ENCODE measurements at places on chromosomes 12 and 14. TPM values are rescaled to one million over a fixed set of nuclear protein-coding genes. Genes with fewer than 3 reads are reported as not detected.

DNA sequence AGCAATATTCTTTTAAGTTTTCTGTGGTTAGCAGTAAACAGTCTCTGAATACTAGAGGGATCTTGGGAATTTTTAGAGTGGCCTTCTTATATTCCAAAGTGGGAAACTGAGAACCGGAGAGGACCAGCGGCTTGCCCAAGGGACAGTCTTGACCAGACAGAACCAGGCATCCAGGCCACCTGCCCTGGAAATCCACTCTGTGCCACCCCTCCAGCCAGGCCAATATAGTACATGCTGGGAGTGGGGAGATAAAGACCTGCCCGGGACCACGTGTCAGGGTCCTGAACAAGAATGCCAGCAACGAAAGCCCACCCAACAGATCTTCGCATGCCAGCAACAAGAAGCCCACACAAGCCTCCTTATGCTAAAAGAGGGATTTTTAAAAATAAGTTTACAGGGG, 49.4 kb upstream of the RIN3 start:
- no peak overlapping the region for H3K4me3 ChIP-seq
- H3K27me3 ChIP-seq, result peaks cover 17% of the 10 kb centered on the region
- H3K4me1 ChIP-seq, result peaks cover 12% of the 10 kb centered on the region
- no peak for DNase-seq
- H3K27ac ChIP-seq, result no peak overlapping the region

GRCh38 chr12:117583092-117583491, 221.7 kb upstream of the NOS1 start:
- no peaks in the 10 kb centered on the region for H3K4me1 ChIP-seq
- peaks cover 32% of the 10 kb centered on the region for H3K27me3 ChIP-seq
- no peak overlapping the region for H3K27ac ChIP-seq
- H3K4me3 ChIP-seq, result no peak overlapping the region

- no peak overlapping the region for H3K27ac ChIP-seq
- no peaks in the 10 kb centered on the region for H3K4me1 ChIP-seq
- peaks cover 13% of the 10 kb centered on the region for H3K36me3 ChIP-seq
- H3K4me3 ChIP-seq, result no peak overlapping the region
Observed at GRCh38 chr12:19572920-19573558, 133.7 kb downstream of the AEBP2 start.

DNA sequence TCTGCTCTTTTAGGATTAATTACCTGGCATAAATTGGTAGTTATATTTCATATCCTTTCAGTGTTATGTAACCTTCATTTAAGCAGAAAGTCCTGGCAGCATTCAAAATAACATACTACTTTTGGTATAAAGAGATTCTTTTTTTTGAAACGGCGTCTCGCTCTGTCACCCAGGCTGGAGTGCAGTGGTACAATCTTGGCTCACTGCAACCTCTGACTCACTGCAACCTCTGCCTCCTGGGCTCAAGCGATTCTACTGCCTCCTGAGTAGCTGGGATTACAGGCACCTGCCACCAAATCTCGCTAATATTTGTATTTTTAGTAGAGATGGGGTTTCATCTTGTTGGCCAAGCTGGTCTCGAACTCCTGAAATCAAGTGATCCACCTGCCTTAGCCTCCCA, 9.2 kb downstream of the KTN1 start:
- H3K27me3 ChIP-seq, result no peaks in the 10 kb centered on the region
- H3K4me1 ChIP-seq, result peaks cover 70% of the 10 kb centered on the region
- H3K36me3 ChIP-seq, result no peaks in the 10 kb centered on the region
- no peak overlapping the region for H3K4me3 ChIP-seq

- no peak for DNase-seq
- H3K4me3 ChIP-seq, result no peak overlapping the region
- H3K36me3 ChIP-seq, result no peaks in the 10 kb centered on the region
Observed at GRCh38 chr14:92694807-92695206, 53.6 kb downstream of the LGMN start.

DNA sequence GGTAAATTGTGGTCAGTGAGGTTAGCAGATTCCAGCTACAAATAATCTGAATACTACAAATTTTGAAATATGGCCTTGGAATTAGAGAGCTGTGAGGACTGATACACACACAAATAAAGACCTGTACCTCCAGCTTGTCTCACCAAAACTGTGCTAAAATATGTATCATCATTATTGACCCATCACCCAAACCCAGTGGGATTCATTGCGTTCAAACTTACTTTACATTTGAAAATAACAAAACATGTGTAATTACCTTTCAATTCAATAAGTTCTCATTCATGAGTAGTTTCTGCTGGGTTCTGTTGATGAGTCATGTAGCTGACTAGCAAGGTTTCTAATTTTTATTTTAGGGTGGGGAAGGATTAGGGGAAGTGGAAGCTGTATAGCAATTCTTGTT, 170.9 kb downstream of the MSRB3 start:
- H3K36me3 ChIP-seq, result no peaks in the 10 kb centered on the region
- H3K4me1 ChIP-seq, result no peaks in the 10 kb centered on the region
- no peak overlapping the region for H3K4me3 ChIP-seq
- DNase-seq, result no peak
- no peak overlapping the region for H3K27ac ChIP-seq
- no peaks in the 10 kb centered on the region for H3K27me3 ChIP-seq

DNA sequence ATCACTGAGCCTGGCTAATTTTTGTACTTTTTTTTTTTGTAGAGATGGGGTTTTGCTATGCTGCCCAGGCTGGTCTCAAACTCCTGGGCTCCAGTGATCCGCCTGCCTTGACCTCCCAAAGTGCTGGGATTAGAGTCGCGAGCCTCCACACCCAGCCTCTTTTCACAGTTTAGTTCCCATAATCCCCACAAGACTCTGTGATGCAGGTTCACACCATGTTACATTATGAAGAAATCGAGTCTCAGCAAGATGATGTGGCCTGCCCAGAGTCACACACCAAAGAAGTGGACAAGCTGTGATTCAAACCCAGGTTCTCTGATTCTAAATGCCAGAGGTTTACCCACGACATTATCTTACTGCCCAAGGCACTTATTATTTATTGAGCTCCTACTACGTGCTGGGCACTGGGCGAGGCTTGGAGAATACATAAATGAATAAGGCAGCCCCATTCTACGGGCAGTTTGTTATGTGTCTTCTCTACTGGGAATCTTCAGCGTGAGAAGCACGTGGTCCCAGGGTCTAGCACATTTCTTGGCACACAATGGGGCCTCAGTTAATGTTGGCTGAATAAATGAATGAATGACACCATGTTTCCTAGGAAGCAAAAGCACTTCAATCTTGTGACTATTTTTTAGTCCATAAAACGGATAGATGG, 23.5 kb upstream of the OASL start:
- DNase-seq, result no peak
- H3K36me3 ChIP-seq, result no peaks in the 10 kb centered on the region
- no peaks in the 10 kb centered on the region for H3K27me3 ChIP-seq
- H3K27ac ChIP-seq, result no peak overlapping the region
- peaks cover 9% of the 10 kb centered on the region for H3K4me1 ChIP-seq
- H3K4me3 ChIP-seq, result no peak overlapping the region

DNA sequence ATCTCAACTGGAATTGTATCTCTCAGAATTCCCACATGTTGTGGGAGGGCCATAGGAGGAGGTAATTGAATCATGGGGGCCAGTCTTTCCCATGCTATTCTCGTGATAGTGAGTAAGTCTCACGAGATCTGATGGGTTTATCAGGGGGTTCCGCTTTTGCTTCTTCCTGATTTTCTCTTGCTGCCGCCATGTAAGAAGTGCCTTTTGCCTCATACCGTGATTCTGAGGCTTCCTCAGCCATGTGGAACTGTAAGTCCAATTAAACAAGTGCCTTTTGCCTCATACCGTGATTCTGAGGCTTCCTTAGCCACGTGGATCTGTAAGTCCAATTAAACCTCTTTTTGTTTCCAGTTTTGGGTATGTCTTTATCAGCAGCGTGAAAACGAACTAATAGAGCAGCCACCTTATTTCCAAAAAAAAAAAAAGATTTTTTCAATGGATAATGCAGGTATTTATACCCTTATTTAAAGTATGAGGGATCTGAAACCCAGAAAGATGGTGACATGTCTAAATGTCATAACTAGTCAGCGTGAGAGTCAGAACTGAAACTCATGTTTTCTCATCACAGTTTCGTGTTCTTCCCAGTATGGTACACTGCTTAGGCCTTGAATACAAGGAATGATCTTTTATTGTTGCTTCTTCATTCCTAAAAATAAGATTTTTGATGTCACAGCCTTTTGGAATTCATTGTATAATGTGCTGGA, 89.6 kb downstream of the ERC1 start:
- no peak for DNase-seq
- peaks cover 7% of the 10 kb centered on the region for H3K36me3 ChIP-seq
- H3K4me1 ChIP-seq, result no peaks in the 10 kb centered on the region

DNA sequence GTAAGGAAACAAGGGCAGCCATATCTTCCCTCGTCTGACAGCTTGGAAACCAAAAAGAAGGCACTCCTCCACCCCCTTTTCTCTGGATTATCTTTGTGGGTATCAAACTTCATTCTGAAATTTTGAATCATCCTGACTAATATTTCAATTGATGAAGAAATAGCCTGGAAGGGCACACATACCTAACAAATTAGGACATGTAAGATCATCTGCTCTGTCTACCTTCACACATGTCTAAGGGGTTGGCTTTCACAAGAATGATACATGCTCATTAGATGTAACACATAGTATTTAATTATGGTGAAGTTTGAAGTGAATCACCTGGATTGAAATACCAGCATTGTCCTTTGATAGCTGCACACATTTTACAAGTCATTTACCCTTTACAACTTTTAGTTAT, 348.1 kb upstream of the RPL10L start:
- H3K36me3 ChIP-seq, result no peaks in the 10 kb centered on the region
- H3K27me3 ChIP-seq, result no peaks in the 10 kb centered on the region
- no peak overlapping the region for H3K27ac ChIP-seq
- H3K4me3 ChIP-seq, result no peak overlapping the region
- no peak for DNase-seq
- no peaks in the 10 kb centered on the region for H3K4me1 ChIP-seq

DNA sequence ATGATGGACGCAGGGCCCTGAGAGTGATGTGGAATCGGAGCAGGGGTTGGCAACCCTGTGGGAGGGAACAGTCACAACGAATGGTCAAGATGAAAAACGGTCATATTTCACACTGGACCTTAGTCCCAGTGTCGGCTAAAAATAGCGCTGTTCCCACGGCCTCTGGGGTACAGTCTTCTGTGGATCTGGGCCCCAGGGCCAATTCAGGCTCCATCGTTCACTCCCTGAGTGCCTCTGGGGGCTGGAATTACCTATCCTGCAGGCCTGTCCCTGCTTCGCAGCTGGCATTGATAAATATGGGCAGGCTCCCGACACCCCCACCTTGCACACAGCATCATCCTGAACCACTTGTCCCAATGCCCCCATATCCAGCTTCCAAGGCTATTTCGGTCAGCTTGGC, 18.6 kb downstream of the GSC start:
- no peak for DNase-seq
- H3K27ac ChIP-seq, result no peak overlapping the region
- H3K27me3 ChIP-seq, result peaks cover 18% of the 10 kb centered on the region
- H3K36me3 ChIP-seq, result no peaks in the 10 kb centered on the region
- no peaks in the 10 kb centered on the region for H3K4me1 ChIP-seq

DNA sequence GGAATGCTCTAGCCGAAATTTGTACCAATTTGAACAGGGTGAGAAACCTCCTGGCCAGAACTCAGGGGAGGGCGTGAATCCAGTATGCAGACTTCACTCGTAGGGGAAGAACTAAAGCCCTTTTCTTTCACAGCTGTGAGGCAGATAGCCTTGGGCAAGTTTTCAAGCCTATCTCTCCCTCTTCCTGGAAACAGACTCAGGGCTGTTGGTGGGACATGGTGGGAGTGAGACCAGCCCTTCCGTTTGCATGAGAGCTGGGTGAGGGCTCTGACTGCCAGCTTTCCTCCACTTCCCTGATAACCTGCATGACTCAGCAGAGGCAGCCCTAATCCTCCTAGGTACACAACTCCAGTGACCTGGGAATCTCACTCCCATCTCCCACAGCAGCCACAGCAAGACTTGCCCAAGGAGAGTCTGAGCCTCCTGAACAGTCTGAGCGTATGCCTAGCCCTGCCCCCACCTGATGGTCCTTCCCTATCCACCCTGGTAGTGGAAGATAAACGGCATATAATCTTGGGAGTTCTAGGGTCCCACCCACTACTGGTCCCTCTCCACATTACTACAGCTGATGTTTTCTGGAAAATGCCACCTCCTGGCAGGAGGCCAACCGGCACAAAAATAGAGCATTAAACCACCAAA, 170.1 kb upstream of the AMIGO2 start:
- H3K27me3 ChIP-seq, result no peaks in the 10 kb centered on the region
- peaks cover 11% of the 10 kb centered on the region for H3K4me1 ChIP-seq
- no peak for DNase-seq

DNA sequence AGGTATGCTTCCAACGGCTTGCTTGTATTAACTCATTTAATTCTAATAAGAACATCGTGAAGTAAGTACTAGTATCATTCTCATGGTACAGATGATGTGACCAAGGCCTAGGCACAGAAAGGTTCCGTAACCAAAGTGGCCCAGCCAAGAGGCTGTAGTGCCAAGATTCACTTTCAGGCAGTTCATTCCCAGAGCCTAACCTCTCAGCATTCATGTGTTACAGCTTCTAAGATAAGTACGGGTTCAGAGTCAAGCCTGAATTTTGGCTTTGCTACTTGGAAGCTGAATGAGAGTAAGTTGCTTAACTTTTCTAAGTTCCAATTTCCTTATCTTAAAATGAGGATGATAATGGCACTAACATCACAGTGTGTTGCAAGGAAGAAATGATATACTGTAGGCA, 379.9 kb downstream of the AEBP2 start:
- DNase-seq, result no peak
- H3K4me3 ChIP-seq, result no peak overlapping the region
- H3K27me3 ChIP-seq, result no peaks in the 10 kb centered on the region
- H3K36me3 ChIP-seq, result no peaks in the 10 kb centered on the region

GRCh38 chr14:53542732-53543131, 389.6 kb upstream of the DDHD1 start:
- no peaks in the 10 kb centered on the region for H3K36me3 ChIP-seq
- H3K4me3 ChIP-seq, result no peak overlapping the region
- no peaks in the 10 kb centered on the region for H3K4me1 ChIP-seq
- DNase-seq, result no peak
- no peak overlapping the region for H3K27ac ChIP-seq

The RHOJ gene
- not detected for polyA plus RNA-seq

The TDRD9 gene
- polyA plus RNA-seq, result 0.78 TPM

The MNAT1 gene
- polyA plus RNA-seq, result 27.4 TPM

The DPY19L2 gene
- polyA plus RNA-seq, result not detected

The ATN1 gene
- 0.71 TPM for polyA plus RNA-seq

The HHIPL1 gene
- polyA plus RNA-seq, result not detected

The LALBA gene
- not detected for polyA plus RNA-seq

The CLEC4D gene
- polyA plus RNA-seq, result not detected
